ENCODE measurements at places on chromosomes 11 and 22. TPM values are rescaled to one million over a fixed set of nuclear protein-coding genes. Genes with fewer than 3 reads are reported as not detected.

RTN4R gene
- total RNA-seq = 13.5 TPM

MYEOV gene
- total RNA-seq = 119 TPM

CREB3L1 gene
- total RNA-seq = 3.7 TPM

SAA2 gene
- 0.23 TPM for total RNA-seq

SLC22A8 gene
- total RNA-seq = not detected

KCTD14 gene
- total RNA-seq = 1.4 TPM

P2RY2 gene
- total RNA-seq = 11.8 TPM

ROBO3 gene
- total RNA-seq = 3.4 TPM

TMEM191C gene
- total RNA-seq = 1.1 TPM

DCDC1 gene
- 0.40 TPM for total RNA-seq

MS4A7 gene
- total RNA-seq = not detected

CABP7 gene
- total RNA-seq = 0.16 TPM

CCDC117 gene
- total RNA-seq = 12.9 TPM

GRAP2 gene
- total RNA-seq = not detected

ZP1 gene
- total RNA-seq = 0.14 TPM

NAALADL1 gene
- not detected for total RNA-seq

UPB1 gene
- not detected for total RNA-seq

FERMT3 gene
- 1.2 TPM for total RNA-seq

ATXN10 gene
- total RNA-seq = 106 TPM

SOX6 gene
- total RNA-seq = 0.07 TPM

GCAT gene
- total RNA-seq = 3.2 TPM

B4GALNT4 gene
- total RNA-seq = 17.5 TPM
